ENCODE measurements at places on chromosomes 11 and 22.

DNA sequence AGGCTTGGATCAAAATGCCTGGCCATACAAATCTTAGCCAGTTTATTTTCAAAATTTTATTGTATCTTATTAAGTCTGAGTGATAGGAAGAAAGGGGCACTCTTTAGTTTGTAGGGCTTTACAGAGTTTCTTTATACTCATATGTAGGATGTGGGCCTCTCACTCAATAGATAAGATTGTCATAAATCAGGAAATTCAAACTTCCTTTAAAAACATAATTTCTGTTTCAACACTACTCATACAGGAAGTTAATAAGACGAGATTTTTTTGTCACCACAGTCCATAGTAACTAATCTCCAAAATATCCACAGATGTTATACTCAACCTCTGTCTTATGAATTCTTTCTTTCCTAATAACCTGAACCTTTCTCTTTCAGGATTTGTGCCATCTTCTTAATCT, 13.3 kb upstream of the OR56B4 start:
- DNase-seq = no peak

- no peak for DNase-seq
These were observed 34.3 kb downstream of the TOM1 start for GRCh38 chr22:35334004-35334403.

- no peak for DNase-seq
These were observed 8.5 kb upstream of the TPH1 start for GRCh38 chr11:18054511-18055103.

GRCh38 chr11:2271077-2271326, 614 bp upstream of the ASCL2 start:
- no peak for DNase-seq

DNA sequence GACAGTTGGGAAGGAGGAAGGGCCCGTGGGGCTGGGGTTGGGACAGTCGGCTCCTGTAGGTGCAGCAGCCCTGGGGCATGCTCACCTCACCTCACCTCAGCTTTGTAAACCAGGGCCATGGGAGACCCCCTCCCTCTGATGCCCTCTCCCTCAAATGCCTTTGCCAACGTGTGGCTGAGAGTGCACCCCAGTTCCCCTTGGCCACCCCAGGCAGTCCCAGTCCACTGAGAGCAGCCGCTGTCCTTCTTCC, 4.2 kb upstream of the NEAT1 start:
- DNase-seq = no peak

GRCh38 chr11:78350091-78350645, 67.5 kb downstream of the GAB2 start:
- DNase-seq = no peak

DNA sequence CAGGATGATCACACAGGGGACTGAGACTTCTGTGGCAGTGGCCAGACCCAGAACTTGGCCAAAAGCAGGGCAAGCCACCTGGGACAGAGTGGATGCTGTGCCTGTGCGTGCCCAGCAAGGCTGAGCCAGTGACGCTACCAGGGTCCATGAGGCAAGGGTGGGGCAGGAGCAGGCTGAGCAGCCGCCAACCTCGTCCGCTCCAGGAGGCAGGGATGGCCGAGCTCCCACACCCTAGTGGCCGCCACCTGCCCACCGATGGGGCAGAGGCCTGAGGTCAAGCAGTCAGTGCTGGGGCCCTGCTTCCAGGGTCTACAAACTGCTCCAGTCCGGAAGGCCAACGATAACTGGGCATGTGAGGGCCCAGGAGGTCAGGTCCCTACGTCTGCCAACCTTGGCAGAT, 7.3 kb downstream of the KRTAP5-9 start:
- DNase-seq = no peak

DNA sequence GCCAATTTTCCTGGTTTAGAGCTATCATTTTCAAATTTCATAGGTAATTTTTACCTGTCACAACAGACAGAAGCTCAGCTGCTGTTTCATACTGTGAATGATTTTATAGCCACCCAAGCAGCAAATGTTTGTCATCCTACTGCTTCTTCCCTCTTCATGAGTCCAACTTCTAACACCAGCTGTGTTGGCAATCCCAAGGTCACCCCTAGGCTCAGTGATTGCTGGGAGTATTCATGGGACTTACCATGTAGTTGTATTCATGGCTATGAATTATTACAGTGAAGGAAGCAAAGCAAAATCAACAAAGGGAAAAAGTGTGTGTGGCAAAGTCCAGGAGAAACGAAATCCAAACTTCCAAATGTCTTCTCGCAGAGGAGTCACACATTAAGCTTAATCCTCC, 28.5 kb downstream of the CUL5 start:
- DNase-seq = no peak

DNA sequence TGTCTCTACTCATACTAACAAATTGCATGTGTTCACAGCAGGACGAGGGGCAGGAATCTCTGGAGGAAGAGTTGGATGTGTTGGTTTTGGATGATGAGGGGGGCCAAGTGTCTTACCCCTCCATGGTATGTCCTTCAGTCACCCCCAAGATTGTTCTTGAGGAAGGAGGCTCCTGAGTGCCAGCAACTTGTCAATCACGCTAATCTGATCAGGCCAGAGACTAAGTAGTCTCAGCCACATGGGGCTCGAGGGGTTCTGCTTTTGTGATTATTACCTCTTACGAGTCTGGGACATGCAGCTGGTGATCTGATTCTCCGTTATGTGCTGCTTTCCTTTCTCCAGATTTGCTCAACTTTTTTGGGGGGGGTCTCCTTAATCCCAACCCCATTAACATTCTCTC, 54.3 kb downstream of the CTNND1 start:
- DNase-seq = no peak

DNA sequence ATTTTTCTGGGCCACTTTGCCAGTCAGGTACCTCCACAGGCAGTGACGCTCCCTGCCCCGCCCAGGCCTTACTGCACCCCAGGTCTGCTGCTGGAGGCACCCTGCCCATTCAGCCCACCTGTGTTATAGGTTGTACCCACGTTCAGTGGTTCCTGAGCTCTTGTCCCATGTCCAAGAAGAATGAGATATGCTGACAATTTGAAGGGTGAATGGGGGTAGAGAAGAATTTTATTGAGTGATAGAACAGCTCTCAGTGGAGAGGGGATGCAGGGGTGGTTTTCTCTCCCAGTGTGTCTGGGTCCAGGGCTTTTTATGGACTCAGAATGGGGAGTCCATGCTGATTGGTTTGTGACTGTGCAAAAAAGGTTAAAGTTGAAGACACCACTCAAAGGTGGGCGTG, 149.7 kb downstream of the LDLRAD3 start:
- DNase-seq = no peak

DNA sequence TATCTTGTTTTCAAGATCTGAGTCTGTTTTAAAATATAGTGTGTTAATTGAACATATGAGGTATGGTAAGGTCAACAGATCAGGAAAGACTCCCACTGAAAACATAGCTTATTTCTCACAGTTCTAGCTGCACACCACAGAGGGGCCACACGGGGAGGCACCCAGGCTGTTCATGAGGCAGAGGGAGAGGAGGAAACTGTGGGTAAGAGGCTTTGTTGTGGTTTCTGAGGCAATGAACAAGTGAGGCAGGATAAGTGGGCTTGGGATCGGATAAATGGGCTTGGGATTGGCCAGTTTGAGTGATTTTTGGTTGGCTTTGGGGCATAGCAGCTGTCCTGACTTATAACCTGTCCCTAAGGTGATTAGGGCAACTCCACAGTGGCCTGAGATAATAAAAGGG, 242.1 kb downstream of the LUZP2 start:
- no peak for DNase-seq

DNA sequence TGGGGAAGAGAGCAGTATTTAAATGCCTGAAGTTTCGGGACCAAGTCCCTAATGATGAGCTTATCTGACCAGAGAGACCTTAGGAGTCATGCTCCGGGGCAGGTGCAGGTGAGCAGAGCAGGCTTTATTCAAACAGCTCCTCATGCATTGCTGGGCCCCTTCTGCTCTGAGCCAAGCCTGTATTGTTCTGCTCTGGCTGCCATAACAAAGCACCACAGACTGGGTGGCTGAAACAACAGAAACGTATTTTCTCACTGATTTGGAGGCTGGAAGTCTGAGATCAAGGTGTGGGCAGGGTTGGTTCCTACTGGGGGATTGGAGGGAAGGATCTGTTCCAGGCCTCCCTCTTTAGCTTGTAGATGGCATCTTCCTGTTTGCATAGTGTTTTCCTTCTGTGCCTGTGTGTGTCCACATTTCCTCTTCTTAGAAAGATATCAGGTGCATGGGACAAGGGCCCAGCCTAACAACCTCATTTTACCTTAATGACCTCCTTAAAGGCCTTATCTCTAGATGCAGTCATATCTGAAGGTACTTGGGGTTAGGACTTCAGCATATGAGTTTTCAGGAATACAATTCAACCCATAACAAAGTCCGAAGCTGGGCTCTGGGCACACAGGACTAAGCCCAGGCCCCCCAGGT, 97.1 kb upstream of the PARVA start:
- no peak for DNase-seq

DNA sequence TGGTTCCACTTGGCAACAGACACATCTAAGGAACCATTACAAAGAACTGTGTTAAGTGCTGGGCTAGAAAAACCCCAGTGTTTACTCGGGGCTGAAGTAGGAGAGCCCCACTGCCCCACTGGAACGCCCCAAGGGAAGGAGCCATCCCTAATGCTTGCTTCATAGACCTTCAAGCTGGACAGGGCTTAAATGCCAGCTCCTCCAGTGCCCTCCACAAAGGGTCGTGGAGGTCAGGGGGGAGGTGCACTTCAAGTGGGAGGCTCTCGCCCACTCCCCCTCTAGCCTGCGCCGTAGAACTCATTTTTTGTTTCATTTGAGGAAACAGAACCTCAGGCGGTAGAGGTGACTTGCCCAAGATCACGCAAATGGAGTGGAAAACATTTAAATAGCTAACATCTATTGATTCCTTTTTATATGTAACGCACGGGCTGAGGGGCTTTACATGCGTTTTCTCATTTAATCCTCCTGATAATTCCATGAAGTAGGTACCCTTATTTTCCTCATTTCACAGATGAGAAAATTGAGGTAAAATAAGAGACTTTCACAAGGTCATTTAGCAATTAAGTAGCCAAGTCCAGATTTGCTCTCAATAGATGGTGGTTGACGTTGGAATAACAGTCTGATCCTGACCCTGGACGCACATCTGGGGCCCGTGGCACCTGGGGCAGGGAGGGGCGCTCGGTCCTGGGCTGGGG, 545 bp upstream of the ZDHHC13 start:
- no peak for DNase-seq

DNA sequence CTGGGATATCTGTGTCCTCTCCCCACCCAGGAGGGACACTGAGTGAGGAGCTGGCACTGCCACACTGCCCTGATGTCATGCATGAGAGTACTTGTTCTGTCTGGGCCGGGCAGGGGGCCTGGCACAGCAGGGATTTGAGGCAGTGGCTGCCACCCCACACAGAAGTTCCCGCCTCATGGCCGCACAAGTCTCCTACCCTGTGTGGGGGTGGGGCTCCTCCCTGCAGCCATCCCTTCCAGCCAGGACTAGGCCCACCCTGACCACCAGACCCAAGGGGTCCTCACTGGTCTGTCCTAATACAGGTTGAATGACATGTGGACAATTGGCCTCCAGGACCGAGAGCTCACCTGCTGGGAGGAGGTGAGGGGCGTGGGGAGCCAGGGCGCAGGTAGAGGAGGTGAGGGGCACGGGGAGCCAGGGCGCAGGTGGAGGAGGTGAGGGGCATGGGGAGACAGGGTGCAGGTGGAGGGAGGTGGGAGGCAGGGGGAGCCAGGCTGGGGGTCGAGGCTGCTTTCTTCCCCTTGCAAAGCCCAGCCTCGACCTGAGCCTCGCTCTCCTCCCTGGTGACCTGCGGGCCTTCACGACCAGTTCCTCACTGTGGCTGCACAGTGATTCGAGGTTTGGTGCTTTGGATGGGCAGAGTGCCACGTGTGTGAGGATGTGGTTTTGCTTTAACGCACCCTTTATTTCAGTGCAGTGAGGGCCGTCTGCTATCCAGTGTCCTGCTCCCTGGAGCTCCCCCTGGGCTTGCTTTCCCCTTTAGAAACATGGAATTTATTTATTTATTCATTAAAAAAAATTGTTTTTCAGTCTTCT, 7.4 kb downstream of the LZTR1 start:
- no peak for DNase-seq

GRCh38 chr22:25375683-25376082, 156.2 kb downstream of the CRYBB2 start:
- no peak for DNase-seq

GRCh38 chr22:23243006-23243573, 62.8 kb downstream of the BCR start:
- DNase-seq = no peak

- no peak for DNase-seq
These were observed 30.9 kb upstream of the CACNG2 start for GRCh38 chr22:36734171-36735058.

GRCh38 chr11:6609502-6610015, 2.5 kb downstream of the TAF10 start:
- DNase-seq = no peak

- peak; percentile 37 for DNase-seq
These were observed 116.6 kb downstream of the CEP164 start for GRCh38 chr11:117444256-117444655.

GRCh38 chr11:8814209-8814922, 96.6 kb upstream of the AKIP1 start:
- DNase-seq = no peak

GRCh38 chr11:63931045-63931444, 7.8 kb upstream of the NAA40 start:
- DNase-seq = no peak

- no peak for DNase-seq
These were observed 14.9 kb downstream of the PGAP2 start for GRCh38 chr11:3823303-3823702.

DNA sequence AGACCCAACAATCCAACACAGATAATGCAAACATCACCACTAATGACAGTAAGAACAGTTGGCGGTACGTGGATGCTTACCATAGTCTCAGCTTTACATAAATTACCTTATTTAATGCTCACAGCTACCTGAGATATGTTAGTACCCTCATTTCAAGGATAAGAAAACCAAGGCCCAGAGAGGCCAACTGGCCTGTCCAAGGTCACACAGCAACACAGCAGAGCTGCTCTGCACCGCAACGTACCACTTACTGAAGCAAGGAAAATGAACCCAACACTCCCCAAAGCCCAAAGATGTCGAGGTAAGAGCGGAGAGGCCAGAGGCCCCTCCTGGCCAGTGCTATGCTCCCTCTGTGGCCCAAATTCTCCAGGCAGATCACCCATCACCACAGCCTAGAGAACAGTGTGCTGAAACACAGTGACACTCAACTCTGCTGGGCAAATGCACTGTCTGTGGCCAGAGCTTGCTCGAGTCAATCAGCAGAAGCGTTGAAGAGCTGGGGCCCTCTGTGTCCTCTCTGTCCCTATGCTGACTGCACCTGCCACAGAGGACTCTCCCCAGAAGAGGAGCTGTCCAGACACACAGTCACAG, 14.0 kb downstream of the SHANK2 start:
- no peak for DNase-seq

- peak; percentile 93 for DNase-seq
These were observed 177.5 kb downstream of the MYO18B start for GRCh38 chr22:25919452-25919851.

- DNase-seq = peak; percentile 50
These were observed 33.4 kb downstream of the FDX1 start for GRCh38 chr11:110463153-110463552.

GRCh38 chr22:25403811-25404471, 160.5 kb upstream of the GRK3 start:
- DNase-seq = no peak

DNA sequence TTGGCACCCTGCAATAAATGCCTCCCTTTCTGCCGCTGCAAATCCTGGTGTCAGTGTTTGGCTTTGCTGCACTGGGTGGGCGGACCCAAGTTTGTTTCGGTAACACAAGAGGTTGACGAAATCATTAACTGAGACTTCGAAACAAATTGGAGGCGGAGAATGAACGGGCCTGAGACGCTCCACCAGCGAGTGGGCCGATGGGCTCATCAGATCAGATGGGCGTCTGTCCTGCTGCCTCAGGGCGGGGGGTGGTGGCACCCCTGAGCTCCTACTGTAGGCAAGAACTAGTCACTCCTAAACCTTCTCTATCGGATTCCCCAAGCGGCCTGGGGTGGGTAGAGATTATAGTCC, 918 bp upstream of the CAPN5 start:
- DNase-seq = no peak
